ENCODE measurements at places on chromosomes 7 and 10.

DNA sequence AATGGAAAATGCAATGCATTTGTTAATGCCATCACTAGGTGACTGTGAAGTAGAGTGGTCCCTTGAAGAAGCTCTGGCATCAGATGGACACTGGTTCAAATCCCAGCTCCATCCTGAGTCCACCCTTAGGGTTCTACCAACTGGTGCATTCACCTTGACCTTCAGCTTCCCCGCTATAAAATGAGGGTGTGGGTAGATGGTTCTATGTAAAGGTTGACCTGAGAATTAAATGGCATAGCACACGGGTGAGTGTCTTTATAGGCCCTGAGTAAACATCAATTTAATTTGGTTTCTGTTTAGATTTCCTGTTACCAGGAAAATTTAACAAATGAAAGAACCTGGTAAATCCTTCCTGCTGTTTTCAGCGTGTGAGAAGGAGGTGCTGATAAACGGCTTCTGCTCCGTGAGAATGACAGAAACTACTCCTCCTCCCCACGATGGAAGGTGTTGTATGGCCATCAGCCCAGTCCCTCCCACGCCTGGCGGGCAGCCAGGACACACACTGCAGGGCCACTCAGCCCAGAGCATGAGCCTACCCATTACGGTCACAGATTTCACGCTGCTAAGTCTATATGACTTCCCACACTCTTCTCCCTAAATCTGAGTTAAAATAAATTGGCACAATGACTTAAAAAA is 210.1 kb downstream of the TNS3 start:
- no peak for DNase-seq

- DNase-seq, result no peak
Measured at GRCh38 chr10:21285742-21286331, 239.6 kb downstream of the SKIDA1 start.

DNA sequence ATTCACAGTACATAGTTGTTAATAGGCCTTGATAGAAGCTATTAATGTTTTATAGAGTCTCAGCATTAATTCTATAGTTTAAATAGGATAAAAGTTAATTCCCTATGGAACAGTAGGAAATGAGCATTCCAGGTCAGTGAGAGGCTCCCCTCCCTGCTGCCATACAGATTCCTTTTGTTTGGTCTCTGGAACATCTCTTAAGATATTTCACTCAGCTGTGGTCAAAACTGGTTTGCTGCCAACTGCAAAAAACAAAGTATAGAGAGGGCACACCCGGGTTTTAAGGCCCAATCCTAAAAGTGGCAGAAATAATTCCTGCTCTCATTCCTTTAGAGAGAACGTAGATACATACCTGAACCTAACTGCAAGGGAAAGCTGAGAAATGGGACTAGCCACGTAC is 51.3 kb downstream of the MDFIC start:
- DNase-seq, result no peak

- DNase-seq, result no peak
Measured at GRCh38 chr7:24478137-24478655, 95.1 kb upstream of the PALS2 start.

DNA sequence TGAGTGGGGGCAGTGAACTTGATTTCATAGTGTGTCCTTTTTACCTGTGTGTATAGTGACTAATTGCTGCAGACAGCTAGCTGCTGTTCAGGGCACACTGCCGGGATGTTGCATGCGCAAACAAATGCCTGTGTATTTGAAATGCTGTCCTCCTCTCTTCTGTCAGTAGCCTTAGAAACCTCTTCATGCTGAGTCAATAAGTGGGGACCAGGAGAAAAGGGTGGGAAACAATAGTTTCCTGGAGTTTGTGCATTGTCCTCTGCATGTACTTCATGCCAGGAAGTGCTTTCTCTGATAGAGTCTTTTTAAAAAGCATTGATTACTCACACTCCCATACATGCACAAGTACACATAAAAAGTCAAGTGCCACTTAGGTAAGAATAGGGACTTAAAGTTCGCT is 1183.7 kb upstream of the CELF2 start:
- DNase-seq, result no peak

All from WERI-Rb-1 (cell line).